Smooth muscle cell of the pulmonary artery (primary cell): ENCODE measurements at places on chromosomes 2 and 18. TPM values are rescaled to one million over a fixed set of nuclear protein-coding genes. Genes with fewer than 3 reads are reported as not detected.

The VWA3B gene
- not detected in 2 replicates for total RNA-seq

The FIGLA gene
- not detected in 2 replicates for total RNA-seq

The KCNG2 gene
- not detected in 2 replicates for total RNA-seq

The KCNJ13 gene
- total RNA-seq = not detected in 2 replicates

The ALLC gene
- not detected in 2 replicates for total RNA-seq

The RIF1 gene
- 32.3 and 36.7 TPM in 2 replicates for total RNA-seq
